ENCODE measurements at places on chromosomes 1 and 21.

DNA sequence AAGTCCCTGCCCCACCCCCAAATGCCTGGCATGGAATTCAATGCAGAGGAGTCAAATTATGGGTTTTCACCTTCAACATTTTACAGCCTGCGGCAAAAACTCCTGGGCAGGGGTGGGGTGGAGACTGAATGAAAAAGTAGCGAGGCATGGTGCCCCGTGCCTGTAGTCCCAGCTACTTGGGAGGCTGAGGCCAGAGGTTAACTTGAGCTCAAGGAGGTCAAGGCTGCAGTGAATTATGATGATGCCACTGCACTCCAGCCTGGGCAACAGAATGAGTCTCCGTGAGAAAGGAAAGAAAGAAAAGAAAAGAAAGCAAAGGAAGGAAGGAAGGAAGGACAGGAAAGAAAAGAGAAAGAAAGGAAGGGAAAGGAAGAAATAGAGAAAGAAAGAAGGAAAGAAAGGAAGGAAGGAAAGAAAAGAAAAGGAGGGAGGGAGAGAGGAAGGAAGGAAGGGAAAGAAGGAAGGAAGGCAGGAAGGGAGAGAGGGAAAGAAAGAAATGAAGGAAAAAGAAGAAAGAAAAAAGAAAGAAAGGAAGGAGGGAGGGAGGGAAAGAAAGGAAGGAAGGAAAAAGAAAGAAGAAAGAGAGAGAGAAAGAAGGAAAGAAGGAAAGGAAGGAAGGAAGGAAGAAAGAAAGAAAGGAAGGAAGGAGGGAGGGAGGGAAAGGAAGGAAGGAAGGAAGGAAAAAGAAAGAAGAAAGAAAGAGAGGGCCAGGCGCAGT, 11.1 kb downstream of the LEMD1 start:
- DNase-seq: no peak

DNA sequence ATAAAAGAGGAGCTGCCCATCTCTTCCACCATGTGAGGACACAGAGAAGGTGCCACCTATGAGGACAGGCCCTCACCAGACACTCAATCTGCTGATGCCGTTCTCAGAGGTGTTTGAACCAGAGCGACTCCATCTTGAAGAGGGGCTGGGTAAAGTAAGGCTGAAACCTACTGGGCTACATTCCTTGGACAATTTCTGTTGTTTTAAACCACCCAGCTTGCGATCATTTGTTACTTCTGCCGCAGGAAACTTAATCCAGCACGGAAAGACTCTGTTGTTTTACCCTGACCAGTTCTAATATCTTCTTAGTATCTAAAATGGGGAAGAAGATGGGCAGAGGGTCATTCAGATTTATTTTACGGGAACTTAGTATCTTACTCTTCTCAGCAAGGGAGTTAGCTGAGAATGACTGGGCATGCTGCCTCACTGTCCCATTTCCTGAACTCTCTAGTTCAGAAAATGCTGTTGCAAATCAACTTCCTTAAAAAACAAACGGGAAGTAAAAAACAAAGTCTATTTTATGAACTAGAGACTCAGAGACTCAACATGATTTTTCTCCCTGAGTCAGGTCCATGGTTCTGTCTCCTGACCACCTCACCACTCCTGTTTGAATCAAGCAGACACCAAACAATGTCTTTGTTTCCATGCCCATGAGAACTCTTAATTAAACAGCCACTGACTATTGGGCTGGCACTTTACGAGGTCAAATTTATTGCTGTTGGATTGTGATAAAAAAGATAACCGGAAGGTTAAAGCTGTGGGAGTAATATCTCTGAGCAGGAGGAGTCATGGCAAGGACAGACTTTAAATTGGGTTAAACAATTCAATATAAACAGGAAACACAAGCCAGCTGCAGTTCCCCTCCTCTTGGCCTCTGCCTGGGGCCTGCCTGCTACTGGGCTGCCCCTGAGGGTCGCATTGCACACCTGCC, 23.8 kb upstream of the IFNAR1 start:
- DNase-seq: no peak

- no peak for DNase-seq
Observed at GRCh38 chr1:59083946-59084865, 212.7 kb upstream of the FGGY start.

DNA sequence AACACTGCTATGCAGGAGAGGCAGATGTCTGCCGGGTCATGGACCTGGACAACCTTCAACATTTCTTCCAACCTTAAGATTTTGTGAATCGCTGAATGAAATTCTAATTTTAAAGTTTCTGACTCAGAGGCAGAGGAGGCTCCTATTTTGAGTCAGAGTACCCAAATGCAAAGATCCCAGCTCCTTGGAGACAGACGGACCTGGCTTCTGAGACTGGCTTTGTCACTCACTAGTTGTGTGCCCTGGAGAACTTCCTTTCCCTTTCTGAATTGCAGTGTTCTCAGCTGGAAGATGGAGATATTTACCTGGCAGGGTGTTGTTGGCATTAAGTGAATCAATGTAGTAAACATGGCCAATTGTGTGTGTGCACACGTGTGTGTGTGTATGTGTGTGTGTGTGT, 51.9 kb downstream of the IER5 start:
- no peak for DNase-seq

- DNase-seq: no peak
Observed at GRCh38 chr1:48743480-48743879, 33.2 kb downstream of the BEND5 start.

DNA sequence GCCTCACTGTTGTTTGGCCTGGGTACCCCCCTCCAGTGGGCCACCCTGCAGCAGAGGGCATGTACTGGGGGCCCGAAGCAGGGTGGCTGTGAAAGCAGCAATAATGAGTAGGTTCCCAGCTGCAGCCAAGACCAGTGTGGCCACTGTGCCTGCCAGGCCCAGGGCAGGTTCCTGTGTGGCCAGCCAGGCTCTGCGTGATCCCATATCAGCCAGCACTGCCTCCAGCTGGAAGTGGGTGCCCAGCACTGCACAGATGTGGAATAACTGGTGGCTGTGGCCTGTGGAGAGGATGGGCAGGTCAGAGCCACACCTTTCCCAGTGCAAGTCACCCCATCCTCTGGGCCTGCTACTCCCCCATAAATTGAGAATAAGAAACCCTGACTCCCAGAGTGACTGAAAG, 2.1 kb downstream of the BGLAP start:
- DNase-seq: no peak

DNA sequence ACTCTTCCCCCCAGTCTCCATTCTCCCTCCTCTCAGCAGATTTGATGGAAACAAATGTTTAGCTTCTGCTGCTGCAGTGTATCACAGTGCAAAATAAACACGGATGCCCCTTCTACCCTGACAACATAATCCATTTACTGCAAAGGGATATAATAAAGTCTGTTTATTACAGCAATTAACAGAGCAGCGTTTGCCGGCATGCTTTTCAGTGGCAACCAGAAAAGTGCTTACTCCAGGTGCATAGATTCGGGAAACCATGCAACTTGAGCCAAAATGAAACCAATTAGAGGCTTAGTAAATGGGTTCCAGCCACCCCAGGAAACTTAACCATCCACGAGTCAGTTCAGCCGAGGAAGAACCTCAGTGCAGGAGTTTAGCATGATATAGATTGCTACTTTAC, 12.9 kb upstream of the LEMD1 start:
- no peak for DNase-seq

GRCh38 chr1:161119092-161119903, 1.4 kb downstream of the NIT1 start:
- peak; percentile 6 for DNase-seq

GRCh38 chr1:32719681-32720275, 17.2 kb upstream of the SYNC start:
- no peak for DNase-seq

DNA sequence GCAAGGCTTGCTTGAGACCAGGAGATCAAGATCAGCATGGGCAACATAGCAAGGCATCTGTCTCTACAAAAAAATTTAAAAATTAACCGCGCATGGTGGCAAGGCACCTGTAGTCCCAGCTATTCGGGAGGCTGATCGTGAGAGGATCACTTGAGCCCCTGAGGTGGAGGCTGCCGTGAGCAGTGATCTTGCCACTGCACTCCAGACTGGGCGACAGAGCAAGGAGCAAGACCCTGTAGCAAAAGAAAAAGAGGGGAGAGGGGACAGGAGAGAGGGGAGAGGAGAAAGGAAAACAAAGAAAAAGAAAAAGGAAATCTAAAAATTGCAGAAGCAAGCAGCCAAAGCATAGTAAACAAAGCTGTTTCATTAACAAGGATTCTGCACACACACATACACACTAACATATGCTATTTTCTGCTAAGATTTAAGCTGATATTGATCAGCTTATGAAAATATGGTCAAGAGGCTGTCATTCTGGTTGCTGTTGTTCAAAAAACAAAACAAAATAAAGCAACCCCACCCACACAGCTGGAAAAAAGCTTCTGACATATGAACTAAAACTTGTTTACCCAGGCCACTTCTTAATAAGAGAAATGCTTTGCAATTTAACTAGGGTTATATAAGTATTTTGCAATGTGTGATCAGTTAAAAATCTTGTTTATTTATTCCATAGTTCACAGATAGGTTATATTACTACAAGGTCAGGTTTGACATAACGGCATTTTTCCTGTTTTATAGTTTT, 1.8 kb downstream of the ARNT start:
- DNase-seq: no peak

GRCh38 chr1:240337781-240338180, 246.1 kb downstream of the FMN2 start:
- DNase-seq: no peak

- no peak for DNase-seq
Observed at GRCh38 chr1:96992871-96993270, 271.3 kb downstream of the PTBP2 start.

DNA sequence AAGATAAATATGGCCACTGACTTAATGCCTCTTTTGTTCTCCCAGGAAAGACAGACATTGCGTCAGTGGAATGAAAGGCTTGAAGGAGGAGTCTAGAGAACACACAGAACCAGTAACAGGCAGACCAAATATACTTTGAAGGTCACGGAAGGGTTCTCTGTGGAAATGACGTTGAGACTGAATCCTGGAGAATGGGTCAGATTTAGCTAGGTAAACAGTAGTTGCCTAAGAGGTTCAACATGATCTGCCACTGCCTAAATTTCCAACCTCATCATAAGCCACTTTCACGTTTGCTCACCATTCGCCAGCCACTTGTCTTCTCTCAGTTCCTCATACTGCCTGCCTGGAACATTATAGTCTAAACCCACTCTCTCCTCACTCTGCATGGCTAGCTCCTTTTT, 20.5 kb downstream of the PLA2G4A start:
- DNase-seq: no peak

DNA sequence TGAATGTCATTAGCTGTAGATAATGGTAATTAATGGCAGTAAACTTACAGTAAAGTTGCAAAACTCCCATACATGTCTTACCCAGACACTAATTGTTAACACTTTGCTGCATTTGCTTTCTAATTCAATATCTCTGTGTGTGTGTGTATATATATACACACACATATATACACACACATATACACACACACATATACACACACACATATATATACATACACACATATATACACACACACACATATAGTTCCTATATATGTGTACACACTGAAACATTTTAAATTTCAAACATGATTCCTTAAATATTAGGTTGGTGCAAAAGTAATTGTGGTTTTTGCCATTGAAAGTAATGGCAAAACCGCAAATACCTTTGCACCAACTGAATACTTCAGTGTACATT, 3.7 kb upstream of the EPHX1 start:
- DNase-seq: no peak

GRCh38 chr1:64030411-64030810, 173.0 kb upstream of the UBE2U start:
- DNase-seq: no peak

GRCh38 chr21:40902993-40903392, 56.0 kb upstream of the DSCAM start:
- DNase-seq: no peak

DNA sequence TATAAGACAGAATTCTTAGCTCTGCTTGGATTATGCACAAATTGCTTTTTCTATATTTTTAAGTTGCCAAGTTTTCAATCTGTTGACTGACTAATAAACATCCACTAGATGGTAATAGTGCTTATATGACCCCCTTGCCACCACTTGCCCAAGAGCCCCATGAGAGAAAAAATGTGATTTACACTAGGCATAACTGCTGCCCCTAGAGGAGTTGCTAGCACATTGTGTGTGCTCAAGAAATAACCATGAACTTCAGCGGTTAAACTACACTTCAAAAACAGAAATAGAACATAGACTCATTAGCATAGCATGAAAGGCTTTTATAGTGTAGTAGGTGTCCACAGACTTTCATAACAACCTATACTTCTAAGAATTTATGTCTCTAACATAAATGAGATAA, 61.4 kb downstream of the BRINP3 start:
- DNase-seq: no peak

DNA sequence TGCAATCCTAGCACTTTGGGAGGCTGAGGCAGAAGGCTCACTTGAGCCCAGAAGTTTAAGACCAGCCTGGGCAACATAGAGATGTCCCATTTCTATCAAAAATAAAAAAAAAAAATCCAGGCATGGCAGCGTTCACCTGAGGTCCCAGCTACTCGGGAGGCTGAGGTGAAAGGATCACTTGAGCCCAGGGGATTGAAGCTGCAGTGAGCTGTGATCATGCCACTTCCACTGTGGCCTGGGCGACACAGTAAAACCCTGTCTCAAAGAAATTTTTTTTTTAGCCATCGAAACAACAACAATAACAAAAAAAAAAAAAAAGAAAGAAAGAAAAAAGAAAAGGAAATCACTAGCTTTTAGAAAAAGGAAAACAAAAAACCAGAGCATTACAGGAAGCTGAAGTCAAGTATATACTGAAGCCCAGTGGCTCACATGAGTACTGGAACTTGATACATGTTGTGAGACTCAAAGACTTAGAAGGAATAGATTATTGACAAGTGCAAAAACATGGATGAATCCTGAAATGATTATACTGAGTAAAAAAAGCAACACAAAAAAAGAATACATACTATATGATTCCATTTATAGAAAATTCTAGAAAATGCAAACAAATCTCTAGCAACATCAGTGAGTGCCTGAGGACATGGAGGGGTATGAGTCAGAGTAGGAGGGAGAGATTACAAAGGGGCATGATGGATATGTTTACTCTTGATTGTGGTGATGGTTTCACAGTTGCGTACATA, 6.1 kb upstream of the RABGAP1L start:
- no peak for DNase-seq

- no peak for DNase-seq
Observed at GRCh38 chr1:152959801-152960451, 10.5 kb upstream of the SPRR4 start.
